Upper lobe of right lung (tissue), 1 donor: ENCODE measurements at places on chromosomes 5 and 9.

- no peak overlapping the region for H3K4me3 ChIP-seq
- no peak overlapping the region for H3K27ac ChIP-seq
- DNase-seq, result no peak
- H3K27me3 ChIP-seq, result peaks cover 7% of the 10 kb centered on the region
- no peaks in the 10 kb centered on the region for H3K4me1 ChIP-seq
These were observed 105.5 kb upstream of the CPLX2 start for GRCh38 chr5:175765858-175766257.

- H3K4me3 ChIP-seq, result no peak overlapping the region
- peaks cover 33% of the 10 kb centered on the region for H3K36me3 ChIP-seq
- H3K27ac ChIP-seq, result no peak overlapping the region
- no peak for DNase-seq
- H3K27me3 ChIP-seq, result no peaks in the 10 kb centered on the region
These were observed 64.5 kb downstream of the RCL1 start for GRCh38 chr9:4857163-4857810.

- H3K27ac ChIP-seq, result no peak overlapping the region
- H3K27me3 ChIP-seq, result no peaks in the 10 kb centered on the region
- DNase-seq, result no peak
- H3K4me1 ChIP-seq, result no peaks in the 10 kb centered on the region
- H3K36me3 ChIP-seq, result no peaks in the 10 kb centered on the region
These were observed 462.5 kb upstream of the TYRP1 start for GRCh38 chr9:12230708-12231107.

GRCh38 chr5:117463881-117464570, 889.4 kb upstream of the SEMA6A start:
- no peak overlapping the region for H3K4me3 ChIP-seq
- H3K27me3 ChIP-seq, result no peaks in the 10 kb centered on the region
- H3K36me3 ChIP-seq, result no peaks in the 10 kb centered on the region
- H3K27ac ChIP-seq, result no peak overlapping the region

DNA sequence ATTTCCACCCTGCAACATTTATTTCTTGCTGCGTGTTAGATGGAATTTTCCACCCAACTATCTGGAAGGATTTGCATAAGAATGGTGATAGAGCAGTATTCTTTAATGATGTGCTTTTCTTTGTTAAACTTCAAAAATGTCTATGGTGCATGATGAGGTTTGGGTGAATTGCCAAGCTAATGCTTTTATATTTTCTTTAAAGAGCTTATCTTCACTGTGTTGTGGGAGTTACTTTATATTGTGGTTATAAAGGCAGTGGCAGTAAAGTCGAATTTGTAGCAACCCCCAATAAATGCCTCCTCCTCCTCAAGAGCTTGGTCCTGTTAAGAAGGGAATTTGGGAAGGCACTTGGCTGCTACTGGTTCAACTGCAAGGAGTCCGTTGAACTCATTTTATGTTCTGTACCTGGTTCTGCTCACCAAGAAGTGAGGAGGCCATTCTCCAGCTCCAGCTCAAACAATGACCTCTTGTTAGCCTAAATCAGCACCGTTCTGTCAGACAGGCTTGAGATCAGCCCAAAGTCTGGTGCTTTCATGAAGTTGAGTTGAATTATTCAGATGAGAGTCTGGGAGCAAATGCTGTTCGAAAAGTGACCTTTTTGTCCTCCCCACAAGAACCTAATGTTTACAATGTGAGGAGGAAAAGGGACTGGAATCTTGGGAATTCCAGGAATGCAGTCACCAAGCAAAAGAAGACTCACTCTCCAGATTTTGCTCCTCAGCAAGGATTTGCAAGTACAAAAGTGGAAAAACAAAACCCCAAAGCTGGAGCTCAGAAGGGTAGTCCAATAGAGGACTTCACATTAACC, 217.0 kb downstream of the TMEM38B start:
- H3K27ac ChIP-seq, result no peak overlapping the region
- H3K27me3 ChIP-seq, result no peaks in the 10 kb centered on the region
- DNase-seq, result no peak

GRCh38 chr5:159456722-159457465, 126.6 kb upstream of the IL12B start:
- no peak for DNase-seq
- H3K27ac ChIP-seq, result no peak overlapping the region
- no peaks in the 10 kb centered on the region for H3K36me3 ChIP-seq
- H3K4me1 ChIP-seq, result peaks cover under 1% of the 10 kb centered on the region
- no peak overlapping the region for H3K4me3 ChIP-seq

DNA sequence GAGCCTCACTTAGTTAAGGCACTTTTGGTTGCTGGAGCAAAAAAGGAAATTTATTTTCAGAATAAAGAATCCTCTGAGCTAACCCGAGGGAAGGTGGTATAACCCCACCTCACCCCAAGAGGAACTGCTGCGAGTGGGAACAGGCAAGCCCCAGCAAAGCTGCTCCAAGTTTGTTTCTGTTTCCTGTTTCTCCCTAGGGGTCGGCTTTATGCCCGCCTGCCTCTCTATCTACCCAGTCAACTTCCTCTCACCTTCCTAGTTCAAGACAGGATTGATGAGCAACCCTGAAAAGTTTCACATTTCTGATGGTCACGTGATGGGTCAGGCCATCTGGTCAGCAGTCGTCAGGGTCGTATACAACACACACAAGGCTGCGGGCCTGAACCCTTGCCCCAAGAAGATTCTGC, 31.1 kb downstream of the TRIO start:
- no peaks in the 10 kb centered on the region for H3K36me3 ChIP-seq
- H3K4me1 ChIP-seq, result peaks cover 49% of the 10 kb centered on the region
- DNase-seq, result no peak
- no peaks in the 10 kb centered on the region for H3K27me3 ChIP-seq
- no peak overlapping the region for H3K4me3 ChIP-seq
- H3K27ac ChIP-seq, result no peak overlapping the region

DNA sequence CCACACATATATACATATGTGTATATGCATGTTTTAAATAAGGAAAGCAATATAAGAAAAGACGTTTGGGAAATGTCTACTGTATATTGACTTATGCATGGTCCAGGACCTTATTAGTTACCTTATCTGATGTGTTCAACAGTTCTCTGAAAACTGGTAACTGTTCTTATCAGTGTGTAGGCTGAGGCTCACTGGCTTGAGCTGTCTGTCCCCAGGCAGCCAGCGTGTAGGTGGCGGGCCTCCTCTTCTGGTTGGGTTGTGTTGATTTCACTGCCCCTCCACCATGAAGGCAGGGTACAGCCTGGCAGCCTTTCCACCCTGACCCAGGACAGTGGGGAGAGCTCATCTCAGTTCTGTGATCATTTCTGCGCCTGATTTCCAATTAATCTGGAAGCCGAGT, 38.7 kb upstream of the SEMA4D start:
- H3K27ac ChIP-seq, result peak overlapping the region; percentile 53
- no peaks in the 10 kb centered on the region for H3K27me3 ChIP-seq
- peaks cover 7% of the 10 kb centered on the region for H3K4me1 ChIP-seq
- H3K4me3 ChIP-seq, result no peak overlapping the region
- H3K36me3 ChIP-seq, result no peaks in the 10 kb centered on the region

DNA sequence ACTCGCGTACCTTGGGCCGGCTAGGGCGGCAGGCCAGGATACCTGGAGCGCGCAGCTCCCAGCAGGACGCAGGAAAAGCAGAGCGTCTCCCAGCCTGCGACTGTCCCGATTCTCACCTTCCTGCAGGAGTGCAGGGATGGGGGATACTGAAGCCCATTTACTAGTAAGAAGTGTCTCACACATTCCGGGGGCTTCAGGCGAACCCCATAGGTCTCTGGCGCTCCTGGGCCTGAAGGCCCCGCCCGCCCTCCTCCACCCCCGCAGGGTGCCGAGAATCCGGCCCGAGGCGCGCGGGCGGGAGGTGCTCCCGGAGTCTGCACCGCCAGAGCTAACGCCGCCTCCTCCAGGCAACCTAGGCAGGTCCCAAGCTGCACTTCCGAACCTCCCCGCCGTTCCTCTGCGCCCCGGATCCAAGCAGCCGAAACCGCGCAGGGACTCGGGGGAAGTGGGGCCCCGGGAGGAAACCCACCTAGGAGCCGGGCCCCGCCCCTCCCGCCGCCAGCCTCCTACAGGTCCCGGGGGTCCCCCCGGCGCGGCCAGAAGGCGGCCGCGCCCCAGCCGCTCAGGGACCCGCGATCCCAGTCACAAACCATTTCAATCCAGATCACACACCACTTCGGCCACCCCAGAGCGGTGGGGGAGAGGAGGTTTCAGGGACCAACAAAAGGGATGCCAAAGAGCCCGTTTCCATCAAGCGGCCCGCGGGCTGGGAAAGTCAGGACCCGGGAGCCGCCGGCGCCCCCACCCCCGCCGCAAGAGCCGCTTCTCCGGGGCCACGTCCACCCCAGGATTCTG, 1.2 kb downstream of the ROR2 start:
- H3K27me3 ChIP-seq, result peaks cover 69% of the 10 kb centered on the region
- peak overlapping the region; percentile 51 for H3K4me3 ChIP-seq
- peak; percentile 76 for DNase-seq
- no peaks in the 10 kb centered on the region for H3K36me3 ChIP-seq
- peaks cover 14% of the 10 kb centered on the region for H3K4me1 ChIP-seq
- peak overlapping the region; percentile 63 for H3K27ac ChIP-seq

- no peak overlapping the region for H3K4me3 ChIP-seq
- DNase-seq, result no peak
- no peaks in the 10 kb centered on the region for H3K27me3 ChIP-seq
- H3K36me3 ChIP-seq, result peaks cover 95% of the 10 kb centered on the region
These were observed 26.0 kb downstream of the SLC31A2 start for GRCh38 chr9:113176803-113177202.

DNA sequence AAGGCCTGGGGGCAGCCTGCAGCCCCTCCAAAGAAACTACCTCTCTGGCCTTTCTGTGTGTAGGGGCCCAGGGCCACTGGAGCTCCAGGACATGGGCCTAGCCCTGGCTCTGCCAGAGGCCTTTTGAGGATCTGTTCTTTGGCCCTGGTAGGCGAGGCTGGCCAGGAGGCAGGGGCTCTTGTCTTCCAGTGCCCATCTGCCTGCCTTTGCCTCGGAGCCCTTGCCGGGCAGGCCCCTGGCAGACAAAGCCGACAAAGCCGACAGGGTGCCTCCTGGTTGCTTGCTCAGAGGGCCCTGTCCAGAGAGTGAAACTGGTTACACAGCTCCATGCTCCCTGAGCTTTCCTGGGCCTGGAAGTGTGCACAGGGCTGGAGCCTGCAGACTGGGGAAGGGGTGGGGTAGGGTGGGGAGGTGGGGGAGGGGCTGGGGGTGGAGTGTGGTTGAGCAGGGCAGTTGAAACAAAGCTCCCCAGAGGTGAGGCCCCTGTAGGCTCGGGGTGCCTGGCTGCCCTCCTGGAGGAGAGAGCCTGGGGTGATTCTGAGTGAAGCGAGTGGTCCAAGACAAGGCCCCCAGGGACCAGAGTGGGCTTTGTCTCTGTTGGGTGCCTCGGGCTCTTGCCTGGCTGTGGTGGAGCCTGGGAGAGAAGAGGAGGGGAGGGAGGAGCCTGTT, 29.3 kb downstream of the PTPA start:
- H3K4me3 ChIP-seq, result peak overlapping the region; percentile 61
- peak; percentile 73 for DNase-seq
- peaks cover 82% of the 10 kb centered on the region for H3K4me1 ChIP-seq
- no peaks in the 10 kb centered on the region for H3K27me3 ChIP-seq
- peaks cover 40% of the 10 kb centered on the region for H3K36me3 ChIP-seq

GRCh38 chr9:136588663-136589464, 43.0 kb upstream of the NOTCH1 start:
- DNase-seq, result no peak
- H3K27me3 ChIP-seq, result no peaks in the 10 kb centered on the region
- H3K4me3 ChIP-seq, result no peak overlapping the region
- no peaks in the 10 kb centered on the region for H3K36me3 ChIP-seq
- H3K4me1 ChIP-seq, result peaks cover 41% of the 10 kb centered on the region
- H3K27ac ChIP-seq, result no peak overlapping the region

DNA sequence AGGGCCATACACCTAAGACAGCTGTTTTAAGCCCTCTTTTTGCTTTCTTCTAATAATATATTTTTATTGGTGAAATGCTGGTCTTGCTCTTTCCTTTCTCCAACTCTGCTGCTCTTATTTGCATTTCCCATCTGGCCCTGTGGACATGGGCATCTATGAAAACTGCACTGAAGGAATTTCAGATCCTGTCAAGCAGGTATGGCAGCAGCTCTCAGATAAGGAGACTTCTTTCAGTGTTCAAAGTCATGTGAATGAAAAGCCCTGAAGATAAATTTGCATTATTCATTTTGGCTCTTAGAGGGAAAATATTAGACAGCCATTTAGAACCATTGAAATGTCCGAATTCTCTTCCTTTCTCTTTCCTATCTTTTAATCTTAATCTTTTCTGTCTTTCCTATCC, 668.0 kb upstream of the RIOK2 start:
- H3K27ac ChIP-seq, result no peak overlapping the region
- H3K4me3 ChIP-seq, result no peak overlapping the region
- no peaks in the 10 kb centered on the region for H3K4me1 ChIP-seq
- H3K27me3 ChIP-seq, result no peaks in the 10 kb centered on the region
- no peak for DNase-seq

DNA sequence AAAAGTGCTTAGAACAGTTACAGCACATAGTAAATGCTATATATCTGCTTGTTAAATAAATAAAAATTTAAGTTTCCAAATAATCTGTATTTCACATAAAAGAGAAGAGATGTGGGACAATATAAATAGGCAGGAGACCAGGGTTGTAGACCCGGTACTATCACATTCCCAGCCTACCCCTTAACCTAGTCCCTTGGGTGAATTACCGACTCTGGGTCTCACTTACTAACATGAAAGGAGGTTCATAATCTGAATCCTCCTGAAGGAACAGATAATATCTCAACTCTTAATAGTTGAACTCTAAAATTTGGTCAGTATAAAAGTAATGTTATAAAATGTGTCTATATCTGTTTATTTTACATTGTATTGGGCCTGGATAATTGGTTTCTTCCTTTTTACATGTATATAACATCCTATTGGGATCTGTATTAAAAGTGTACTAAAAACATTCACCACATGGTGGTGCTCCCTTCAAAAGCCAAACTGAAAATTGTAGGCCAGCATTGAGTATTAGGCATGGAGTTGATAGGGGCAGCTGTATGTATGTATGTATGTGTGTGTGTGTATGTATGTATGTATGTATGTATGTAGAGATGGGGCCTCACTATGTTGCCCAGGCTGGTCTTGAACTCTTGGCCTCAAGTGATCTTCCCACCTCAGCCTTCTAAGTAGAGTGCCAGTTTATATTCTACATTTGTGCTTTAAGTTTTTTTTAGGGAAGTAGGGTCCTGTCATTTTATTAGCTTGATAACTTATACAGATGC, 64.2 kb upstream of the ABL1 start:
- no peak for DNase-seq
- H3K27me3 ChIP-seq, result no peaks in the 10 kb centered on the region
